ENCODE measurements at places on chromosomes 1 and 21.

DNA sequence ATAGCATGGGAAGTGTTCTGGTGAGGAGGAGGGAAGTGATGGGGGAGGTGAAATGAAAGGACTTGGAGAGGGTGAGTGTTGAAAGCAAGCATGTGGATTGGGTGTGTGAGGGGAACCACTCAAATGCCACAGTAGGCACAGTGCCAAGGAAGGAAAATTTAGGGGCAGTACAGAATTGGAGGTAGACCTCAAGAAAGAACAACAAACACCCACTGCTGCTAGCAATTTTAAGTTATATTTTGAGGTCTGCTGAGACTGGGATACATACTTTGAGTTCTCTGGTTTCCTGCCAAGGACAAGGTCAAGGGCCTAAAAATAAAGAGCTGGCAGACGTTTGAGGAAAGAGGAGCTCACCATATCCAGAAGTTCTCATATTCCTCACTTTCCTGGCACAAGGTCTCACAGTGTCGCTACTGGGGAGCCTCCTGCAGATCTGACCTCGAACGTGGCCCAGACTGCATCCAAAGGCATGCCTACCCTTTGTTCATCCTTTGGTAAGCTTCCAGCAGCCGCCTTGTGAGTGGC, 104.0 kb downstream of the BRINP2 start:
- DNase-seq: no peak

DNA sequence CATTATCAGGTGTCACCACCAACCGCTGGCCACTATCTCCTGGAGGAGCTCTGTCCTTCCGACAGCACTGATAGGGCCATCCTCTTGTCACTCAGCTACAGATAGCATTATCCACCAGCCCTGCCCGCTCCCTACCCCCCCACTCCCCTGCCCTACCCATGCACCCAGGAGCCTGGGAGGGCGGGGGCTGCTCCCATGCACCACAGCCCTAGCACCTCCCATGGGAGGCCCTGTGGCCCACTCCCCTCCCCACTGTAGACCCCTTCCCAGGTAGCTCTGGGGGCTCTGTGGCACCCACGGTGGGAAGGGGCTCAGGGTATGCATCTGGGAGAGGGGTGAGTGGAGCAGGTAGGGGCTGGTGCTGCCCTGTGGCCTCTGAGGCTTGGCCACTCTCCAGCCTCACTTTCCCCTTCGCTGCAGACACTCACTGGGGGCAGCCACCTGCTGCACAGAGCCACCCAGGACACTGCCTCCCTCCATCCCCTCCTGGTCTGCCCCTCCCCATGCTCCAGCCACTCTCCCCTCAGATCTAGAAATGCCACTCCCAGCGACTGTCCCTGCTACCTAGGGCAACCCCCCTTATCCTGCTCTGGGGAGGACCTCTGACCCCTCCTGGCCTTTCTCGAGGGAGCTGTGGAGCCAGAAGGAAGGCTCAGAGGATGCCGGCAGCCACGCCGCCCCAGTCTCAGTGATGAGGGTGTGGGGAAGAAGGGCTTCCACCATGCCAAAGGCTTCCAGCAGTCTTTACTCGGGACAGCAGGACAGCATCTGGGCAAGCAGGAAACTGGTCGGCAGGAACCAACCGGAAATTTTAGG, 58.5 kb downstream of the WNT9A start:
- DNase-seq: peak; percentile 16

DNA sequence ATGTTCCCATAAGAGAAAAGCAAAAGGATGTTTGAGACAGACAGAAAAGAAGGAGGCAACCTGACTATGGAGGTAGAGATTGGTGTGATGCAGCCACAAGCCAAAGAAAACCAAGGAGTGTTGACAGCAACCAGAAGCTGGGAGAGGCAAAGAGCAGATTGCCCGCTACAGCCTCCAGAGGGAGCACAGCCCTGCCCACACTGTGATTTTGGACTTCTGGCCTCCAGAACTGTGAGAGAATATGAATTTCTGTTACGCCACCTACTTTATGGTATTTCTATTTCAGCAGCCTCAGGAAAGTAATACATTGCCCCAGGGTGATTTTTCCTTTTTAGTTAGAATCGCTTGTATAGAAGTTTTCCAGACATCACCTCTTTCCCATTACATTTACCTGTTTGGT, 28.4 kb downstream of the SLAMF6 start:
- DNase-seq: no peak

GRCh38 chr1:29695803-29696202, 459.5 kb downstream of the PTPRU start:
- DNase-seq: no peak

DNA sequence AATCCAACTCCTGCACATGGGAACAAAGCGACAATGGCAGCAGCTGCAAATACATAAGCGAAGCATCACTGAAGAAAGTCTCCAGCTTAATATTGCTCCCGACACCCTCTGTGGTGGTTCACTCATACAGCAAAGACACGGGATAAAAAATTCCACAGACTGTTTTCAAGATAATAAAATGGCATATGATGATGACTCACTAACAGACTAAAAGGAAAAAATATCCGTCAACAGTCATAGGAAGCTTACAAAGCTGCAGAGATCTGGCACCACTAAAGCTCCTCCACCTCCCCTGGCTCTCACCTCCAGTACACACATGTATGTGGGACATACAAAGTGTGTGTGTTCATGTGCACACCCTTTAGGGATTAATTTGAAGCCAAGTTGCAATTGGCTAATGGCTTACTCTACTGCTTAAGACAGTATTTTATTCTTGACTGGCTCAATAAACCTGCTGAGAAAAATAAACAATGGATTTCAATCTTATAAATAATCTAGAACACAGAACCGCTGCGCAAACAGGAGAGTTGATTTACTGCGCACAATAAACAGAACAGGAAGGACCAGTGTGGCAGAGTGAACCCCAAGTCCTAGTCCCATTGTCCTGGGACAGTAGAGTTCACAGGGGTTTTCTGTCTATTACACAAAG, 94.4 kb downstream of the SLC45A1 start:
- no peak for DNase-seq

GRCh38 chr1:214952648-214953047, 129.9 kb upstream of the KCNK2 start:
- DNase-seq: no peak

GRCh38 chr1:150995896-150996295, 10.8 kb downstream of the MINDY1 start:
- DNase-seq: no peak

- no peak for DNase-seq
Observed at GRCh38 chr1:109281680-109282496, 1.1 kb downstream of the PSRC1 start.

- no peak for DNase-seq
Observed at GRCh38 chr1:119504831-119505230, 2.2 kb upstream of the HSD3B1 start.

GRCh38 chr1:206472024-206472423, 1.7 kb downstream of the IKBKE start:
- no peak for DNase-seq

DNA sequence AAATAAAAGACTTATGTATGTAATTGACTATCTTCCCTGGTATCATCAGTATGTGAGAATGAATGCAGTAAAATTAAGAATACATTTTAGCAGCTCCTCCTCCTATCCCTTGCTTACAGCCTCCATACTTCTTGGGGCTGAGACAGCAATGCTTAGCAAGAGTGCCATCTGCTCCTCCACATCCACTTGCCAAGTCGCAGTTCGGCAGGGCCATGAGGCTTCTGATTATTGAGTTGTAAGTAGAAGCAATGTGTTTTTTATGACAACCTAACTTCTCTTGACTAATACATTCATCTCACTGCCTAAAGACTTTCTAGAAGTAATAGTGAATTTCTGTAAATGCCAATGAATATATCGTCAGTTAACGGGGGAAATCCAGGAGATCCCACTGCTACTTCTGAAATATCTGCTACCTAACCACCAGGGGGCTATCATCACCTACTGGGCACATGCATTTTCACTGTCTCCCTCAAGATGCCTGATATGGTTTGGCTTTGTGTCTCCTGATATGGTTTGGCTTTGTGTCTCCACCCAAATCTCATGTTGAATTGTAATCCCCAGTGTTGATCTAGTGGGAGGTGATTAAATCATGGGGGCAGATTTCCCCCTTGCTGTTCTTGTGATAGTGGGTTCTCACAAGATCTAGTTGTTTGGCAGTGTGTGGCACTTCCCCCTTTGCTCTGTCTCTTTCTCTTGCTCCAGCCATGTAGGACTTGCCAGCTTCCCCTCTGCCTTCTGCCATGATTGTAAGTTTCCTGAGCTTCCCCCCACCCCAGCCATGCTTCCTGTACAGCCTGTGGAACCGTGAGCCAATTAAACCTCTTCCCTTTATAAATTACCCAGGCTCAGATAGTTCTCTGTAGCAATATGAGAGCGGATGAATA, 59.6 kb downstream of the EXTL2 start:
- DNase-seq: no peak

GRCh38 chr1:207935166-207935583, 24.2 kb upstream of the CD34 start:
- DNase-seq: no peak

GRCh38 chr21:40577285-40578043, 269.5 kb downstream of the DSCAM start:
- no peak for DNase-seq

- no peak for DNase-seq
Observed at GRCh38 chr1:163029901-163030300, 39.3 kb upstream of the RGS4 start.

DNA sequence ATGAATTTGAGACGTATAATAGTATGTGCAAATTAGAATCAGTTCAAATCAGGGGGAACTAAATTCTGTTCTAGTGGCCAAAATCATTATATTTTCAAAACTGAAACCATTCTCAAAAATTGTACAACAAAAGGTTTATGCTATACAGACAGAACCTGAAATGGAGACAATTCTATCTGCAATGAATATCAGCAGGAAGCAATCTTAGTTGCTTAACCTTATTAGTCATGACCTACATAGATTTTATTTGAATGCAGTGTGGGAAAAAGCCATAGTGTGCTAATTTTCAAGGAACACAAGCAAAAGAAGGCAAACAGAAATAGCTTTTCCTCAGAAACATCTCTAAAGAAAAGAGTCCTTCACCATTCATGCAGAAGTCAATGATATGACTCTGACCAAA, 6.5 kb downstream of the AK5 start:
- no peak for DNase-seq

- no peak for DNase-seq
Observed at GRCh38 chr1:215543191-215543606, 23.9 kb upstream of the KCTD3 start.

- no peak for DNase-seq
Observed at GRCh38 chr1:83671586-83671985, 327.3 kb downstream of the TTLL7 start.

DNA sequence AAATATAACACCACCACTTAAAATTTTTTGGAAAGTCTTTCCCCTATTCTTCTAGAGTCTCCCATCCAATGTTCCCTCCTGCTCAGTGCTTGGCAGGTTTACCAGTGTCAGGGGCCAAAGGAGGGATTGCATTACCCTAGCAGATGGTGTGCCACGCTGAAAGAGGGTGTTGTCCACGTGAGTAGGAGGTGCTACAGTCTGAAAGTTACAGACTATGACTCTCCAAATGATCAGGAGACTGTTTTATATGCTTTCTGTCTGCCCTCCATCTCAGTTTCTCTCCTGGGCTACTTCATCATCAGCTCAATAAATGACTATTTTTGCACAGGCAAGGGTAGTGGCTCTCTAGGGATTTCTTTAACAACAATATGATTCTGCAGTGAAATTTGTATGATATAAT, 31.3 kb upstream of the ANGPTL7 start:
- no peak for DNase-seq

DNA sequence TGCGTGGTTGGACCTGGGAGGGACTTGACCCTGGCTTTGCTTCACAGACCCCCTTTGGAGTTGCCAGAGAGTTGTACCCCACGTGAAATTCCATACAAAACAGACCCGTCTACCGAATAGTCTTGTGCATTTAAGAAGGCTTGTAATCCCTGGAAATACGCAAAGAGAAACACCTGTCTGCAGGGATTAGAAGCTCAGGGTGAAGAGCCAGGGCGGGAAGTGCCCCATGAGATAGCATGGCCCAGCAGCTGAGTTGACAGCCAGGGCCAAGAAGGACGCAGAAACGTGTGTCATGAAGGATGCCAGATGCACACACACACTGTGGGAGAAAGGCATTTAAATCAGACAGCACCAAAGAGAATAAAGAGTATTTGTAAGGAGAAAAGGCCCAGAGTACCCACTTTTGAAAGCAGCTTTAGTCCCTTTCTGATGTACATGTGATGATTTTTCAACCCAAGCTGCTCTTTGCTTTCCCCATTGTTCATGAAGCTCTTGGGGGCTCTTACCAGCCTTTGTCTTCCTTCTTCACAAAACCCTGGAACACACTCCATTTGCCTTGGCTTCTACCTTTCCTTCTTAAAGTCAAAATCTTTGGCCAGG, 46.6 kb downstream of the PCP4 start:
- no peak for DNase-seq

- no peak for DNase-seq
Observed at GRCh38 chr1:87647430-87648177, 318.9 kb downstream of the LMO4 start.

GRCh38 chr1:203069030-203069747, 16.6 kb downstream of the MYOG start:
- no peak for DNase-seq

DNA sequence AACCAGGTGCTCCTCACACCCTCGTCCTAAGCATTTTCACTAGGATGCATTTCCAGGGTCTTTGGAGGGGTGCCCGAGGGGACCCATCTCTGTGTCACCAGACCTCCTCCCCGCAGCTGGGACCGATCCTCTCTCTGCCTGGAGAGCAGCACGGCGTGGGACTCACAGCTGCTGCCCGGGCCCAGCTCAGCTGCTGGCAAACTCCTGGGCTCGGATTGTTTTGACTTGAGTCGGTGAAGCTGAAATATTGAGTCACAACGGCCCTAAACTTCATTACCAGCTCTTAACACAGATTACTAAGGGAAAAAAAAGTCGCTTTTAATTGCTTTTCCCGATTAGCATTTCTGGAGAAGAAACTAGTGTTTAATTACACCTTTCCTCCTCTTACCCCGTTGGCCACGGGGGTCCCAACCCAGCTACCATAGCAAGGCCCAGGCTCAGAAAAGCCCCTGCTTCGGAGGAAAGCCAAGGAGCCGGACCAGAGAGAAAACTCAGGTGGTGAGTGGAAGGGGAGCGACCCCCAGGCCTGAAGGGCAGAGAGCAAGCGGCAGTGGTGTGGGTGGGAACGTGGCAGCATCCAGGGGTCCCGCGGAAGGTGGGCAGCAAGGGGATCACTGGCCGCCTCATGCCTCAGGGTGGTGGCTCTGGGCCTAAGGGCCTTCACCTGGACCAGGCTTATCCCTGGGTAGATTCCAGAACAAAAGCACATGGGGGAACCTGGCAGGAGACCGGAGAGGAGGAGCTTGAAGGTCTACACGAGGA, 41.7 kb downstream of the CASZ1 start:
- no peak for DNase-seq

GRCh38 chr1:221192055-221192454, 312.8 kb downstream of the HLX start:
- no peak for DNase-seq

DNA sequence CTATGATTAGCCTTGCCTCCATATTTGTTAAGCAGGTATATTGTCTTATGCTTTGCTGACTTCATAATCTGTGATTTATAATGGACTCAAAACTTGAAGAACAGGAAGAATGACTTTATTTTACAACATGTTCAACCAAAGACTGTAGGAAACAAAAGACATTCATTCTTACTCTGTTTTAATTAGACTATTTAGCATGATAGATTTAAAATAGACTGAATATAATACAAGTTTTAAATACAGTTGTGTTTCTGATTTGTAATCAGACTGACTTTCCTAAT, 63.1 kb downstream of the CDC14A start:
- DNase-seq: no peak
